ENCODE measurements at places on chromosomes 2 and 18.

GRCh38 chr18:58552896-58553295 is 76.0 kb downstream of the ALPK2 start:
- DNase-seq, result no peak

DNA sequence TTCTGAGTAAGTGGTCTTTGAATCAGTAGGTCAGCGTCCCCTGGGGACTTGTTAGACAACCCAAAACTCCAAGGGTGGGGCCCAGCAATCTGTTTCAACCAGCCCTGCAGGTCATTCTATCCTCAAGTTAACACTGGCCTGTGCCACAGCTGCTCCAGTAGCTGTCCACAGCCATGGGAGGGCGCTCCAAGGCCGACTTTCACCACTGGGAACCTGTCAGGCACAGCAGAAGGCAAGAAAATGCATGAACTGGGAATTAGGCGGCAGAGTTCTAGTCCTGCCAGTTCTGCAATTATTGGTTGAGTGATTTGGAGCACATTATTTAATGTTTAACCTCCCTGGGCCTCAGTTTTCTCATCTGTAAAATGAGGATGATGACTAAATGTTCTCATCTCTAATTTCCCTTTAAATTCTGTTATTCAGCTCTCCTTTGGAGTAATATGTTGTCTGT is 17.4 kb upstream of the MRPL33 start:
- DNase-seq, result peak; percentile 83

DNA sequence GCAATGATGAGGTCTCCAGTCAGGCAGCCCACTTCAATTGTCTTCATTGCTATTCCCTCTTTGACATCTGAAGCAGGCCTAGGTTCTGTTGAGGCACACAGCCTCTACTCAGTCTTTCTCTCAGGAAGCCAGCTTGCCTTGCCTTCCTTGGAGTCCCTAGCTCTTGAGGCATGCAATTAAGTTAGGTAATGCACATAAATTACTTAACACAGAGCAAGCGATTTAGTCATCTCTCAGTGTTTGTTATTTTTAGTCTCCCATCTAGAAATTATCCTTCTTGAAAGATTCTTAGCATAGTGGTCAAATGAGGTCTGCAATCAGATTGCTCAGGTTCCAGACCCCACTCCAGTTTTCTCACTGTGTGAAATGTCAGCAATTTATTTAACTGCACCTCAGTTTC is 32.0 kb downstream of the SULT1C4 start:
- no peak for DNase-seq

GRCh38 chr2:240586198-240586918 is at the start of gene CAPN10:
Gene CAPN10, plus strand, starts transcription at chr2:240586734. Its CDS starts 178 bp downstream, at chr2:240586912.
- peak; percentile 98 for DNase-seq

DNA sequence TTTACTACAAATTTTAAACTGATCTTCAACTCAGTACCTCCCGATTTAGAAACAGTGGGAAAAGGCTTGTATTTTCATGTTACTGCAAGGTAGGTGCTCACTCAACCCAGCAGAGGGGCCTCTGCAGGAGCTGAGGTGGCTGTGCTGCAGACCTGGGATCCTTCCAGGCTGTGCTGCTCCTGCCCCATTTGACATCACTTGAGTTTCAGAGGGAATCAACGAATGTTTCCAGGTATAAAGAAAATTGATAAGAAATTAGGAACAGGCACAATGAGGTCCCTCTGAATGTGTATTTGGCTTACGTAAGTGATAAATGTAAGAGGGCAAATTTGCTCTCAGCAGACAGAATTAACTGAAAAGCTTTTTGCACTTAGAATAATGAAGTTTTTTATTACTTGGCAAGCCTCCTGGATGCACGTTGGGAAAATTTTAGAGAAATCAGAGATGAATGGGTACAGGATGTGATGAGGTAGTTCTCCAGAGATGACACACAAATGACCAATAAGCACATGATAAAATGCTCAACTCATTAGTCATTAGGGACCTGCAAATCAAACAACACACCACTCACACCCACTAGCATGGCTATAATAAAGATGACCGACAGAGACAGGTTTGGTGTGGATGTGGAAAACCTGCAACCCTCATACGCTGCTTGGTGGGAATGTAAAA is 114.0 kb downstream of the NOL10 start:
- no peak for DNase-seq

- no peak for DNase-seq
These were observed 59.6 kb upstream of the ZEB2 start for GRCh38 chr2:144579556-144579955.

GRCh38 chr2:236375973-236376476 is 111.8 kb upstream of the ASB18 start:
- DNase-seq, result no peak

DNA sequence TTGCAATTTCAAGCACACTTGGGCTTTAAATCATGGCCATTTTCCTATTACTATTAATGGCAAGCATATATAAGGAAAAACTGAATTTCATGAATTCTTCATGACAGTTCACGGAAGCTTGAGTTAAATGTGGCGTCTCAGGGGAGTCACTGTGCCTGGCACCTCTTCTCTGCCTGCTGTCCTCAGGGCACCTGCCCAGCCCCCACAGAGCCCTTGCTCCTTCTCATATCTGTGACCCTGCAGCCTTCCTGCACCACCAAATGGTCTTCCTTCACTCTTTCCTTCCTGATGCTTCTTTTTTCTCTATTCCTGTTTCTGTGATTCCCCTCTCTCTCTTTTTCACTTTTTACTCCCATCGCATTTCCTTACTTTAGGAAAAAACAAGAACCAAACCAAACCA is 35.4 kb downstream of the LAMA3 start:
- no peak for DNase-seq

- DNase-seq, result no peak
These were observed 19.8 kb upstream of the BCL11A start for GRCh38 chr2:60573251-60573650.

GRCh38 chr2:142582317-142582716 is 295.1 kb upstream of the KYNU start:
- DNase-seq, result no peak

DNA sequence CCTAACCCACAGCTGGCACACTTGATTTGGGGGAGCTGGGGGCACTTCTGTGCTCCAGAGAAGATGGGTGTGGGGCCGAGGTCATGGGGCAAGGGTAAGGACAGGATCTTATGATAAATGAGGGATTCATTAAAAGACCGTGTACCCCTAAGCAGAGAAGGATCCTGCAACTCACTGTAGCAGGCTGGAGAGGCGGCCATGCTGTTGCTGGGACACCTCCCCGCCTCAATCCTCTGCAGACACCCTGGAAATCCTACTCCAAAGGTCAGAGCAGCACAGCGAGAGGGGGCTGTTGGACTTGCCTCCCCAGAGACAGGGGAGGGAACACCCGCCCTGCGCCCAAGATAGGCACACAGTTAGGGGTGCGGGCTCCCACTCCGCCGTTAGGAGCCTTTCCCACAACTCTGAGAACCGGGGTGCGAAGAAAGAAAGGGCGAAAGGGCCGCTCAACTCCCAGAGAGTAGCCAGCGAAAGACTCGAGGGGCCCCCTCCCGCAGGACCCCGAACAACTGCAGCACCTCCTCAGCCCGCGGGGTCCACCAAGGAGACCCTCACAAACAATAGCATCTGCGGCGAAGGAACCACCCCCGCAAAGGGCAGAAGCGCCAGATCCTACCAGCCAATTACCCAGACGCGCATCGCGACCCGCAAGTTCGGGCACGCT is 1.4 kb downstream of the PARD6G start:
- DNase-seq, result no peak

DNA sequence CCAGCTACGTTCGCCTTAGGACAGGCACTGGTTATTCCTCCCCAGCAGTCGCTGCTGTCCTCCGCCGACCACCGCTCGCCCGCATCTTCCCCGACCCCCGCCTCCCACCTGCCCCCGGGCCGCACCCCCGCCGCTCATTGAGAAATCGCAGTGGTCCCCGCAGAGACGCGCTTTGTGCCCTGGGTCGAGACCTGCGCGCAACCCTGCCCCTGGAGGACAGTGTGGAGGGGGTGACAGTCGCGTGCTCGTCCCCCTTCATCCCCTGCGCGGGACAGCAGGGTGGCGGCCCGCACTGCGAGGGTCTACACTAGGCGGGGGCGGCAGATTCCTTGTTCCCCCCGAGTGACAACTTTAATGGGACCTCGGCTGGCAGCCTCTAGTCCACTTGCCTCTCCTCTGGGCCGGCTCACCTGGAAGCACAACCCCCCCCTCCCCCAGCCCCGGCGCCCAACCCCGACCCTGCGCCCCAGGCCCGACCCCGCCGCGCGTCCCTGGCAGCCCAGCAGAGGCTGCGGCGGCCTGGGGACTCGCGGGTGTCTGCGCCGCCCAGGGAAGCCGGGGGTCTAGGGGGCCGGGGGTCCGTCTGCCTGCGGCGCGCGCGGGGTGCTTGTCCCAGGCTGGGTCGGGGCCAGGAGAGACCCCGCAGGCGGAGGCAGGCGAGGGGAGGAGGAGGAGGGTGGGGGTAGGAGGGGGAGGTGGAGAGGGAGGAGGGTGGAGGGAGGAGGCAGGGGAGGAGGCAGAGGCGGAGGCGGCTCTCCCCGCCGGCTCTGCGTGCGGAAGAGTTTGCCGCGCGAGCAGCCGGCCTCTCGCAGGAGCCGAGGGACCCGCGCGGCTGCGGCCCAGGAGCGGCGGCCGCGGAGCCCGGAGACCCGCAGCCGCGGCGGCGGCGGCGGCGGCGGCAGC is at the start of gene NPAS2:
Gene NPAS2, plus strand, starts transcription at position 770 of the 903 bp plus-strand sequence. CDS start 84,616 bp downstream, outside the sequence.
- DNase-seq, result peak; percentile 27

DNA sequence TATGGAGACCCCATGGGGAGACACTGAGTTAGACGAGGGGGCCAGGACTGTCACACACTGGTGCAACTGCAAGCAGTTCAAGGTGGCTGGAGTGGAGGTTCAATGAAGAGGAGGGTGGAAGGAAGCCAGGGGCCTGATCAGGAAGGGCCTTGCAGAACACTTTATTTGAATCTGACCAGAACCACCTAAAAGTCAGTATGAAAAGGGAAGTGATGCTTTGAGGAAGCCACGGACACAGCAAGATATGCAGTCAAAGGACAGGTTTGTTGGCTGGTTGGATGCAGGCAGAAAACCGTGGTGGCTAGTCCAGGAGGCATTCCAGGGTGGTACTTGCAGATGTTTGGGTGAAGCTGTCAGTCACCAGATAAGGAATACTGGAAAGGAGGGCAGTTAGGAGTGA is 3.5 kb upstream of the FAM124B start:
- no peak for DNase-seq

DNA sequence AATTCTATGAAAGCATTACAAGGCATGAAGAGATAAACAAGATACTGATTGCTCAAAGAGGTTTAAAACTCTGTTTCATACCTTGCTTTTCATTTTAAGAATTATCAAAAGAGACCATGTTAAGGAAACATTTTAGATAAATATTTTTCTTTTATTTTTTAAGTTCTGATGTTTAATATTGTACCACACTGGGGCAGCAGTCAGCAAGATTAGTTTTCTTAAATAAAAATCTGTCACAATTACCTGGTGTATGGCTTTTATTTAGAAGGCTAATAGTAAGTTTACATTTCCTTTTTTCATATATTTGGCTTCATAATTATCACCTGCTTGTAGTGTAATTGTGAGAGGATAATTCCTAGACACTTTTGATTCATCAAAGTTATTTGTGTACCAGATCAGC is 46.4 kb downstream of the ZNF804A start:
- no peak for DNase-seq

- DNase-seq, result no peak
These were observed 2.1 kb downstream of the HAT1 start for GRCh38 chr2:171924170-171924942.

GRCh38 chr2:174334781-174335251 is at the start of gene SP9:
Gene SP9, plus strand, starts transcription at chr2:174334954. Its CDS starts 139 bp downstream, at chr2:174335093.
- peak; percentile 35 for DNase-seq

GRCh38 chr2:28547906-28548600 is 52.2 kb downstream of the PLB1 start:
- DNase-seq, result peak; percentile 16

- no peak for DNase-seq
These were observed 30.1 kb downstream of the UXS1 start for GRCh38 chr2:106163948-106164545.

GRCh38 chr2:85183479-85183878 is 50.3 kb downstream of the TCF7L1 start:
- no peak for DNase-seq

DNA sequence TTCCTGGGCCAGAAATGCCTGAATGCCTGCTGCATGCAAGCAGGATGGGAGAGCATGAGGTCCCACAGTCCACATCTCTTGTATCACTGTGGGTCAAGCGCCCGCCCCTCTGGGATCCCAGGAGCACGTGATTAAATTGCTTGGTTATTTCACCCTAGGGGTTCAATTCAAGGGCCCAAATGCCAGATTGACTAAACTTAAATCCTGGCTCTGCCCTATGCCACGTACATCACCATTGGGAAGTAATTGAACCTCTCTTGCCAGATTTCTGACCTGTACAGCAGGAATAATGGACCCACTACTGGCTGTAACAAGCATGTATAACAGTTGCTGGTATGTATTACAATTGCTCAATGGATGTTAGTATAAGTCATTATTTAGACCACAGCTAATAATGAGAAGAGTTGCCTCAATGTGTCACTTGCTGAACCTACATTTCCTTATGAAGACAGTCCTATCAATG is 19.9 kb downstream of the FHL2 start:
- no peak for DNase-seq

DNA sequence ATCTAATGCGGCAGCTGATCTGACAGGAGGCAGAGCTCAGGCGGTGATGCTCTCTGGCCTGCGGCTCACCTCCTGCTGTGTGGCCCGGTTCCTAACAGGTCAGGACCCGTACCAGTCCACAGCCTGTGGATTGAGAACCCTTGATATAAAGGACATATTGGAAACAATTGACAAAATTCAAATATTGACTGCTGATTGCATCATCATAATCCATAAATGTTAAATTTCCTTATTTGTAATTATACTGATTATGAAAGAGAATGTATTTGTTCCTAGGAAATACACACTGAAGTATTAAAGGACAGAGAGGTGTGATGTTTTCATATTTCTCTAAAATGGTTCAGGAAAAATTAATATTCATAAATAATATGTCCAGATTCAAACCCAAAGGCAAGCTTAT is 63.8 kb upstream of the SRD5A2 start:
- no peak for DNase-seq

DNA sequence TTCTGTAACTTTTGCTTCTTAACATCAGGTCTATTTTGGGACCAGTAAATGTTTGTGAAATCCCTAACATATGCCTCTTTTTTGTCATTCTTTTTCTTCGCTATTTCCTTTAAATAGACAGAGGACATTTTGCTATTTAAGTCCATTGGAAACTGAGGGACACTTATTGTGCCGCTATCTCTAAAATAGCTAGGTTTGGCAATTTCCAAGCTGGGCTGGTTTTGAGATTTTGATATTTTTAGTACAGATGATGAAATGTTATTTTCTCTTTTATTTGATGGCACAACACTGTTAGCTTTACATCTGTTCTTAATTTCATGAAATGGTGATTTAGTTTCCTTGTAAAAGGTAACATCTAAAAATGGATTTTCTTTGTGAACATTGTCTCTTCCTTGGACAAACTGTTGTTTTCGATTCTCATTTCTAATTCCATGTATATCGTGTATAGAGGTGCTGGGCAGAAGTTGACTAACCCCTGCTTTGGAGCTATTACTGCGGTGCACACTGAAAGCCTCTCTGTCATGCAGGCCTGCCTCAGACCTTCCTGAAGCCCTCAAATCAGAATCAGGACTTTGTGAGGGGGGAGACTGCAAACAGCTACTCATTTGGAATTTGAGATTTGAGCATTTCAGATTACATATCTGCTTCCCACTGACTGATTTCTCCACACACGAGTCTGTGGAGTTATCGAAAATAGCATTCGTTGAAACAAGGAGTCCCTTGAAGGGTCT is 594 bp downstream of the RAD51AP2 start:
- DNase-seq, result no peak

GRCh38 chr2:109497463-109497862 is 116.3 kb downstream of the SEPTIN10 start:
- DNase-seq, result no peak
